Stimulated activated CD4-positive, alpha-beta T cell treated with anti-CD3 and anti-CD28 coated beads, TNF-alpha, amount 100 ng/mL, for 24 hours (primary cell): ENCODE measurements at places on chromosomes 2 and 18.
A peak's percentile ranks its signal among the peaks of the same experiment; 100 is the strongest.

- no peak for DNase-seq
Observed at GRCh38 chr18:8982416-8983183, 119.9 kb upstream of the NDUFV2 start.

GRCh38 chr18:35736696-35737095 lies 155.2 kb downstream of the GALNT1 start:
- DNase-seq: no peak

DNA sequence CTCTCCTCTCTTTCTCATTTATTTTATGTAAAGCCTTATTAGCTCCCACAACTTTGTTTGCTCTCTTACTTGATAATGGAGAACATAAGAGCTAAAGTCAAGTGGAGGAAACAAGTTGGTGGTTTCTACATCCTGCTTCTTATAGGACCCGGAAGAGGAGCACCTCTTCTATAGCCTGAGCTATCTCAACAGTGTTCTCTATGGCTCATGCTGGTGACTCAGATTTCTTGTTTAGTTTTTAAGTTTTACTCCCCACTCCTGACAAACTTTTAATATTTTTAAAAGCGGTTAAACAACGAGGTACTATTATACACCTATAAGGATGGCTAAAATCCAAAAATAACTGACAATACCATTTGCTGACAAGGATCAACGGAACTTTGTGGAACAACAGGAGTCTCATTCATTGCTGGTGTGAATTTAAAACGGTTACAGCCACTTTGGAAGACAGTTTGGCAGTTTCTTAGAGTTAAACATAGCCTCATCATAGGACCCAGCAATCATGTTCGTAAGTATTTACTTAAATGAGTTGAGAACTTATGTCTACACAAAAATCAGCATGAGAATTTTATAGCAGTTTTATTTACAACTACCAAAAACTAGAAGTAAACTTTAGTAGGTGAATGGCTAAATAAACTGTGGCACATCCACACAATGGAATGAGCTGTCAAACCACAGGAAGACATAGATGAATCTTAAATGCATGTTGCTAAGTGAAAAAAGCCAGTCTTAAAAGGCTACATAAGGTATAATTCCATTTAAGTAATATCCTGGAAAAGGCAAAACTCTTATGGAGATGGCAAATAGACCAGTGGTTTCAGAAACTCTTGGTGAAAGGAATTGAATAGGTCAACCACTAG lies 12.7 kb upstream of the CDC42EP3 start:
- no peak for DNase-seq

GRCh38 chr2:30293303-30293921 lies 62.1 kb downstream of the LBH start:
- no peak for DNase-seq

DNA sequence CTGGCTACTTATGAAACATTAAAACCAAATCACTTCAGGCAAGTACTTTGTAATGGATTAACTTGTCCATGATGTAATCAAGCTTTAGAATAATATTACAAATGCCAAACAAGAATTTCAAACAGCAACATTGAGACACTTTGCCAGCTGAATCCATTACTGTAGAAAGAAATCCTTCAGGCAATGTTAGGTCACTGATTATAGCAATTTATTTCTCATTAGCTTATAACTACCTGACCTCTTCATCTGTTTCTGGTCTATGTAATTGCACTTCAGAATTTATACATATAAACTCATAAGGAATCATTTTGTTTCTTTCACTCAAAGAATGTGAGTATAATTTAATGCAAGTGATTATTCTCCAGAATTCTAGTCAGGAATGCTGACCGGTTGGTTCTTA lies 692.6 kb upstream of the TMEFF2 start:
- DNase-seq: no peak

DNA sequence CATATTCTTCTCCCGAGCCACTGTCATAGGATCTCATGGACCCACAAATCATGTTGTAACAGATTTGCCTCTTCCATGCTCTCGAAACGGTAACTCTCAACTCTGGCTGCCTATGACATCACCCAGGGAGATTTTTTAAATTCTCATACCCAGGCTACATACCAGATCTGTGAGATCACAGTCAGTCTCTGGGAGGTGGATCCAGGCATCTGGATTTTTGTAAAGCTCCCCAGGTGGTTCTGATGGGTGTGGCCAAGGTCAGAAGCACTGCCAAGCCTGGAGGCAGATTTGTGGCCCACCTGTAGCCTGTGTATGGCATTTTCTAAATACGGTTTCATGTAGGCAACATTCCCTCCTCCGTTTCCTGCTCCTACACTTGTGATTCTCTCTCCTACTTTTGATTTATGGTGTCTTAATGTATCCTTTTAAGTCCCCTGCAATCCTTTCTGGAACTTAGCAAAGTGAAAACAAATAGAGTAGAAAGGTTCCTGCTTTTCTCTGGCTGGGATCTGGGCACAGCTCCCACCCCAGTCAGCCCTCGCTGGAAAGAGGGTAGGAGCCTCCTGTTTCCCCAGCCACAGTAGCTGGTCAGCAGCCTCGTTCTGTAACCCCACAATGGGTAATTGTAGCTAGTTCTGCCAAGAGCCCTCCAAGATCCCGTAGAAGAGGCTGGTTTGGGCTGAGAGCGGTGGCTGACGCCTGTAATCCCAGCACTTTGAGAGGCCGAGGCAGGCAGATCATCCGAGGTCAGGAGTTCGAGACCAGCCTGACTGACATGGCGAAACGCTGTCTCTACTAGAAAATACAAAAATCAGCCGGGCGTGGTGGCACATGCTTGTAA lies 96.2 kb downstream of the KLHL29 start:
- DNase-seq: no peak

DNA sequence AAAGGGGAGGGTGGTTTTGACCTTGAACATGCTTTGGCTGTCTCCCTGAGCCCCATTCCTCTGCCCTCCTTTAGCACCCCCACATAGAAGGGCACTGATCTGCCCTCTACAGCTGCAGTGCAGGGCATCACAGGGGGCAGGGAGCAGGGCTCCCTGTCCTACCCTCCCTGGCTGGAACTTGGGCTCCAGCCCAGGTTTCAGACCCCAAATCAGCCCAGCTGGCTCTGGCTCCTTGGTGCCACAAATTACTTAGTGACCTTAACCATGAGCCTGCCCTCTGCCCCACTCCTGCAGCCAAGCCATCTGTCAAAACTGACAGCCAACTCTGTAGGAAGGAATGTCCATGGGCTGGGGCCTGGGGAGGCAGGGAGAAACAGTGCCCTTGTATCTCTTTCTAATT lies 105.6 kb downstream of the MAPK4 start:
- DNase-seq: no peak

DNA sequence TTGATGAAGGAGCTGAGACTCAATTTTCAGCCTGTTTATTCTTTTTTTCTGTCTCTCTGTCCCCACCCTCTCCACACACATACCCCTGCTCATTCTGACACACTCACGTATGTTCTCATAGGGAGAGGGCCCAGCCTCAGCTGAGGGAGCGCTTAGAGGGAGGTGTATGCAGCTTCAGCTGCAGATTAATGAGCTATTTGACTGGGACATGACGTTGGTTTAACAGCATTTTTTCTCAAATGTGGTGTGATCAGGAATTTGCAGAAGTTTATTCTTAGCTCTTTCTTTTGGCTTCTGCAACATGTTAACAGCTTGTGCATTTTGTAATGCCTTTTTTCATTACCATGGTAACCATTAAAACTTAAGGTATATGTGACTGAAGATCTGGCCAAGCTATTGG lies 1547.1 kb upstream of the PIK3C3 start:
- DNase-seq: no peak

- DNase-seq: no peak
Observed at GRCh38 chr2:97713296-97714083, at the start of gene ZAP70. Gene ZAP70 (plus strand): TSS chr2:97713576. CDS start chr2:97724037, 10,461 bp downstream.

DNA sequence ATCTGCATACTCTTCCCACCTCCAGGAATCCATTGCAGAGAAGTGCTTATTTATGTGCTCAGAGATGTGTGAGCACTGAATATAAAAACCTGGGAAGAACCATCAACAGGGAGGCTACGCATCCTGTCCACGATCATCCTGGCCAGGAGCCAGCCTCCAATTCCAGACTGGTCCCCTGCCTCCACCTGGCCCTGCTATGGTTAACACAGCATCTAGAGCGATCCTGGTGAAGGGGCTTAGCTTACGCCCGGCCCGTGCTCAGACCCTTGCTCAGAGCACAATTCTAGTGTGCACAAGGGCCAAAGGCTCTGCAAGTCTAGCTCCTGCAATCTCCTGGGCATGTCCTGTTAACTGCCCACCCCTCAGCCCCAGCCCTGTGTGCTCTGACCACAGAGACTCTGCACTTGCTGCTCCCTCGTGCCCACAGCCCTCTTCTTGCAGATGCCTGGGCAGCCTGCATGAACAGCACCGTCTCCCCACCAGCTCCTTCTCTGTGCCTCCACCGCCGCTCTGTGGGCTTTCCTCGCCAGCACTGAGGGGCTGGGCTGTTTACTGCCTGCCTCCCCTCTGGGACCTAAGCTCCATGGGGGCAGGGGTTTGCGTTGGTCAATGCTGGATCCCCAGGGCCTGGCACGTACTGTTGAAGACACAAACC lies 6.5 kb downstream of the PER2 start:
- no peak for DNase-seq

- no peak for DNase-seq
Observed at GRCh38 chr2:159902722-159903121, 104.7 kb upstream of the CD302 start.

DNA sequence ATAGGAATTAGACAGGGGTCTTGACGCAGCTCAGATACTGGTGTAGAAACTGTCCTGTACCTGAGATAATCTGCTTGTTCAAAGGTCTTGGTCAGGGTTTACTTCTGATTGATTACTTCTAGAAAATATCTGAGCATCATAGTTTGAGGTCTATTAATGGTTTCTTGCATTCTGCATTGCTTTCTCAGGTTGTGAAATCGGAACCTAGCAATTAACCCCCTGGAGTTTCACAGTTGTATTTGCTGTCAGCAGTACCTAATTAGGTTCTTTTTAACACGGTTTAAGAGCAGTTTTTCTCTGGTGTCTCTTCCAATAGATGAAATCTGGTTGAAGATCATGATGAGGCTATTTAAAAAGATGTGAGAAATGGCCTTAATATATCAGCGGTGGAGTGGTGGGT lies 428.6 kb upstream of the SYT4 start:
- no peak for DNase-seq

DNA sequence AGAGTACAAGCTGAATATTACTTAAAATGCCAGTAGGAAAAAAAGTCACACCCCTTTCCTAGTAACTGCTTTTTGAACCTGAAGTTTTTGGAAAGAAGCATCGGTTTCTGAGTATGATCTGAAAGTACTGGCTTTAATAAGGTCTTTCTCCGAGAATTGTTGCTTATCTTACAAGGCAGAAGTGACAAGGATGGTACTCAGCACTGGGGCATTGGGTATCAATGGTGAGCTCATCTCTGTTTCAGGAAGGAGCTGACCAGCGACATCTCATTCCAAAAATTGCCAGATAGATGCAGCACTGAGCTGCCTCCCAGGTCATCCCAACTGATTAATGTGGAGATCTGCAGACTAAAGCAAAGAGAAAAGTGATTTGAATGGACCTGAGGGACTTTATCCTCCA lies 85.4 kb downstream of the FMNL2 start:
- no peak for DNase-seq

DNA sequence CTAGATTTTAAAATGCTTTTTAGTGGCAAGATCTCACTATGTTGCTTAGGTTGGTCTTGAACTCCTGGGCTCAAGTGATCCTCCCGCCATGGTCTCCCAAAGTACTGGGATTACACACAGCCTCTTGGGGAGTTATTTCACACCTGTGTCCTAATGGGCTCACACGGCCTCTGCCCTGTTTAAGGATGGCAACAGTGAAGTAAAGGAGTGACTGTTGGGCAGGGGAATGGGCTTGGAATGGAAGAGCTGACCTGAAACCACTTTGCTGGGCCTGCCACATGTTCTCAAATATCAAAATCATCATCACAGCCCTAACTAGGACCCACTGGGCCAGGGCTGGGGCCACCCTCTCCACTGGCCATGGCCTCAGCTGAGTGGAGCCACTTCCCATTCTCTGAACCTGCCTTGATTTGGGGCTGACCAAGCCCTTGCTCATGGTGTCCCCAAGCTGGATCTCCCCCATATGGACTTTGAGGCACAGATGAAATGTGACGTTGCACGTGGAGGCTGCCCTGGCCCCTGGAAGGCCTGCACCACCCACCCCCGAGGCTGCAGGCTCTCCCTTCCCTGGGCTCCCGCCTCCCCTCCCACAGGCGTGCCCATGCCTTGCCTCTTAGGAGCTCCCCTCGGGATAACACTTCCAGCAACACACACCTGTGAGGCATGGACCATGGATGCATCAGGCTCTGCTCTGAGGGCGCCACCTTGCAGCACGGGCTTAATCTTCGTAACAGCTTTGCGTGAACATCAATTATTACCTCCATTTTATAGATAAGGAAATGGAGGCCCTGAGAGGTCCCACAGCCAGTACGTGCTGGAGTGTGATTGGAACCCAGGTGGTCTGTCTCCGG lies 71.8 kb upstream of the SMAD7 start:
- no peak for DNase-seq

DNA sequence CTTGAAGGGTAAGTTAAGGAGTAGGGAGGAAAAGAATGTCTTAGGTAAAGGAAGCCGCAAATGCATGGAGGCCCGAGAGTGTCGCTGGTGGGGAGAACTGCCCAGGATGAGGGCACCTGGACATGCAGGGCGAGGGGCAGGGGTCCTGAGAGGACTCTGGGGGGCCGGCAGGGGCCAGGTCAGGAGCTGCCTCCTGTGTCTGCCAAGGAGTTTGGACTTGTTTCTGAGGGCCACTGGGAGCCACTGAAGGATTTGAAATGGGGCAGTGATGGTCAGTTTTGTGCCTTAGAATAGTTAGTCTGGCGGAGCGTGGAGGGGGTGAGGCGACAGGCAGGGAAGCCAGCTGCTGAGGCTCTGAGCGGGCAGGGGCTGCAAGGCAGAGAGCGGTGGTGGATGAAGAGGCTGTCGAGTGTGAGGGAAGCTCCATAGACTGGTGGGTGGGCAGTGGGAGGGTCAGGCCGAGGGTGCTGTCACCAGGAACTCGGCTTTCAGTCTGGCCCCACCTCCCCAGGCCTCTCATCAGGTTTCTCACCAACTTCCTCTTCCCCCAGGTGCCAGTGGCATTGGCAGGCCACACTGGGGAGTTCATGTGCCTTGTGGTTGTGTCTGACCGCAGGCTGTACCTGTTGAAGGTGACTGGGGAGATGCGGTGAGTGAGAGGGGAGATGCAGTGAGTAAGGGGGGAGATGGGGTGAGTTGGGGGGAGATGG lies 14.7 kb upstream of the SLC4A3 start:
- no peak for DNase-seq

GRCh38 chr2:205903549-205904129 lies 182.3 kb downstream of the INO80D start:
- DNase-seq: peak; percentile 2

DNA sequence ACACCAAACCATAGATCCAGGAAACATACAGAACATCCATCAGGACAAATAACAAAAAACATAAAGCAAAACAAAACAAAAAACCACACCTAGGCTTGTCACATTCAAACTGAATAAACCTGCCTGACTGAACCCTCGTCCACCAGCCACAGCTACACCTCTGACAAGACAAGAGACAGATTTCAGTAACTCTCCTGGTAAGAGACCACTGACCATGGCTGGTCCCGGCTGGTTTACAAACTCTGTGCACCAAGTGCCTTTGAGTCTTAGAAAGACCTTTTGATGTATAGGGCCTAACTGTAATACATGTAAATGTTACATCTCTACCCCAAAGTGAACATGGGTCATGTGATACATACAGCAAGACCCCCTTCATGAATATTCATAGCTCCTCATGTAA lies 4.8 kb upstream of the SLC66A2 start:
- DNase-seq: no peak
